ENCODE measurements at places on chromosomes 6 and 20.

GRCh38 chr6:28953585-28954258, 29.9 kb upstream of the TRIM27 start:
- DNase-seq, result peak; percentile 28

DNA sequence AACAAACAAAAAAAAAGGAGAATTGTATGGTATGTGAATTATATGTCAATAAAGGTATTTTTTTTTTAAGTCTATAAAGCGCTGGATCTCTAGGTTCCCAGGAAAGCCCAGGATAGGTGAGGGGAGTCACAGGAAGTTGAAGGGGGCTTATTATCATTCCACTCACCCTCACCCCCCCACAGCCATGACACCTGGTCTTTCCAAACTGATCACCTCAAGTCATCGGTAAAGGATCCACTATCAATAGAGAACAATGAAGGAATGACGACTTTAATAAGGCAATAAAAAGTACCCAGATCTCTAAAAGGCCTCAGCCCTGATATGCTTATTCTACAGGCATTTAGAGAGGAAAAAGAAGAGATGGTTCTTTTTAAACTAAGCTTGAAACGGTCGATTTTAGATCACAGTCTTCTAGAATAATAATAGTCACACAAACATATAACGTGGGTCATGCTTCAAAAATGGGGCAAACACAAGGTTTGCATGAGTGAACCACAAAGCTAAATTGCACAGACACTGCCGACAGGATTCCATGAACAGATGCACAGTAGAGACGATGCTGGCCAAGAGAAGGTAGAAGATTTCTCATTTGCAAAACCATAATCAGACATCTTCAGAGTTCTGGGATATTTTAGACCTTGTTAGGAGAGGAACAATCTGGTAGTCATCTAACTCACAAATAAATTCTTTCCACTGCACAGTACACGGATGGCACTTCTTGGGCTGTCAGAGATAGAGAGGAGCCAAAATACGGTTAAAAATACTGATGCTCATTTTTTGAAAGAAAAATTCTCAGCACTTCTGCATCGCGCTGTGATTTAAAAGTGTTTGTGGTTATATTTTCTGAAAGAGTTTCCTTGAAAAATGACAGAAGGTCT, 21.0 kb downstream of the ZMYND8 start:
- peak; percentile 58 for DNase-seq

GRCh38 chr6:47780510-47781356, 1.1 kb upstream of the OPN5 start:
- DNase-seq, result peak; percentile 65

- DNase-seq, result no peak
Measured at GRCh38 chr6:134457941-134458340, 140.0 kb upstream of the SGK1 start.

- no peak for DNase-seq
Measured at GRCh38 chr6:36807750-36808149, 31.5 kb downstream of the CPNE5 start.

DNA sequence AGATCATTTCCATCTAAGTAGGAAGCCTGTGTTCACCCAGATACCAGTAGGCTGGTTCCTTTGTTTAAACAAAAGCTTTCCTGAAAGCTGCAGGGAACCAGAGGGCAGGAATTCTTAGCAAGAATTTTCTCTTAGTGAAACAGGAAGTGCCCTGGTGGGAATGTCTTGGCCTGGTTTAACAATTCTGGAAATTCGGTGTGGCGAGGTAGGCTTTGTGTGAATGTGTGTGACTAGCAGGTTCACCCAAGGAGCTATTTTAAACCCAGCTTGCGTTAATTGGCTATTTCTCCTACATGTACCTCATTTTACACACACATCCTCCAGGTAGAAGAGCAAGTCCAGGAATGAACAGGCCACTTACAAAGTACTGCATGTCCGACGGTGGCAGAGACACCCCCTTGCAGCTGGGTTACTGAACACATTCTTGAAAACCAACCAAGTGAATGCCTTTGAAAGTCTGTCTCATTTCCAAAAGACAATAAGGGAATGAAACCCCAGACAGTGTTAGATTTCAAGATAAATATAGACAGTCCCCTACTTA, 64.6 kb downstream of the GFOD1 start:
- peak; percentile 38 for DNase-seq

- no peak for DNase-seq
Measured at GRCh38 chr6:27209659-27210269, 37.7 kb upstream of the PRSS16 start.
